ENCODE measurements at places on chromosomes 13 and 19. TPM values are rescaled to one million over a fixed set of nuclear protein-coding genes. Genes with fewer than 3 reads are reported as not detected.

FRY gene
- total RNA-seq = 25.9 TPM

KLF1 gene
- 0.24 TPM for total RNA-seq

KRI1 gene
- 33.7 TPM for total RNA-seq

ZNF558 gene
- 29.8 TPM for total RNA-seq

TCF3 gene
- total RNA-seq = 423 TPM

FPR3 gene
- total RNA-seq = 15.6 TPM

PTBP1 gene
- 168 TPM for total RNA-seq

TMC4 gene
- 0.31 TPM for total RNA-seq

GTF3A gene
- 75.7 TPM for total RNA-seq

LILRB4 gene
- total RNA-seq = 1.0 TPM

MTMR6 gene
- 23.2 TPM for total RNA-seq

LRRC4B gene
- total RNA-seq = 10.1 TPM

NLRP7 gene
- 11.7 TPM for total RNA-seq

ATP1A3 gene
- total RNA-seq = 60.8 TPM

PEG3 gene
- total RNA-seq = 155 TPM

CRTC1 gene
- 32.1 TPM for total RNA-seq

DAND5 gene
- total RNA-seq = 1.4 TPM

ZNF439 gene
- 20.1 TPM for total RNA-seq

KBTBD6 gene
- 13.1 TPM for total RNA-seq

ALOX5AP gene
- total RNA-seq = 2.5 TPM

LYPD5 gene
- 4.9 TPM for total RNA-seq

MARK4 gene
- 200 TPM for total RNA-seq

ZNF320 gene
- total RNA-seq = 21.3 TPM
